Stimulated activated CD8-positive, alpha-beta memory T cell treated with anti-CD3 and anti-CD28 coated beads, Interleukin-4, amount 100 ng/mL, for 1 hour (primary cell): ENCODE measurements at places on chromosomes 1 and 21.
A peak's percentile ranks its signal among the peaks of the same experiment; 100 is the strongest.

GRCh38 chr1:95041491-95042165 lies 31.1 kb downstream of the ALG14 start:
- no peak for DNase-seq

GRCh38 chr1:207034998-207035397 lies 2.4 kb upstream of the C1orf116 start:
- no peak for DNase-seq

DNA sequence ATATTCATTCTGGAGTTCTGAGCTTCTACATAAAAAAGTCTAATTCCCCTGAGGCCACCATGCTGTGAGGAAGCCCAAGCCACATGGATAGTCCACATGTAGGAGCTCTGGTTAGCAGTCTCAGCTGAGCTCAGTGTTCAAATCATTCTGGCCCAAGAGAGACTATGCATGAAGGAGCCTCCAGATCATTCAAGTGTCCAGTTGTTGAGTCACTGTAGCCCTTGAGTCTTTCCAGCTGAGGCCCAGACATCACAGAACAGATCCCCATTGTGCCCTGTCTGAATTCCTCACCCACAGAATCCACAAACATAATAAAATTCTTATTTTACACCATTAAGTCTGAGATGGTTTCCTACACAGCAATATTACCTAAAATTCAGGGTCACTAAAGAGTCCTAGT lies 107.0 kb upstream of the NGF start:
- no peak for DNase-seq

GRCh38 chr1:71641903-71642302 lies 561.1 kb upstream of the ZRANB2 start:
- no peak for DNase-seq

- no peak for DNase-seq
Measured at GRCh38 chr1:20325844-20326420, 35.3 kb downstream of the VWA5B1 start.

DNA sequence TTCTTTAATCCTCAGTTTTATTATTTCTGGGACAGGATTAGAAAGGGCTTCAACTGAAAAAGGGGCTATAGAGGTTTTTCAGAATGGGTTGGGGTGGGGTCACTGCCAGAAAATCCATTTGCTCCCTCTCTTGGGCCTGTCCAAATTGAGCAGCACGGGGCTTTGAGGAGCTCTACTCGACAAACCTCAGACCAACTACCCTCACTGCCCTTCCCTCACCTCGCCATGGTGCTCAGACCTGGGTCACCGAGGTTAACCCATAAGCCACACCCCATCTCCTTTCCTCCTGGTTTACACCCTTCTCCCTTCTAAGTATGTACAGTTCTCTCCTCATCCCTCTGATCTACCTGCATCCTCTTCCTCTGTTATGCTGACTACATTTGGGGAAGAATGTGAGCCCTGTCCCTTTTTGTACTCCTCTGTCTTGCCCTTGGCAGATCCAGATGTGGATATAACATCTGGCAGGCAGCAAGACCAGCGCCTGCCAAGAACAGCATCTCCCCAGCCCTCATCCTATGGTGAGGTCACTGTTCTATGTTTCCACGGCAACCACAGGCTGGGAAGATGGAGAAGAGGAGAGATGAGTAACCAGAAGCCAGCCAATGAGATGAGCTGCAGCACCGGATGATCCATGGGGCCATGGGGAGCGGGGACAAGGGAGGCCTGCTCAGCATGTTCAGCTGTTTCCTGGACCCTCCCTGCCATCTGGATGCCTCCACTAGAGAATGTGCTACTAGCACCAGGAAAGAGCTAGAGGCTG lies 3.7 kb upstream of the FABP3 start:
- DNase-seq = no peak

GRCh38 chr1:230352537-230352936 lies 73.6 kb downstream of the PGBD5 start:
- DNase-seq = no peak

DNA sequence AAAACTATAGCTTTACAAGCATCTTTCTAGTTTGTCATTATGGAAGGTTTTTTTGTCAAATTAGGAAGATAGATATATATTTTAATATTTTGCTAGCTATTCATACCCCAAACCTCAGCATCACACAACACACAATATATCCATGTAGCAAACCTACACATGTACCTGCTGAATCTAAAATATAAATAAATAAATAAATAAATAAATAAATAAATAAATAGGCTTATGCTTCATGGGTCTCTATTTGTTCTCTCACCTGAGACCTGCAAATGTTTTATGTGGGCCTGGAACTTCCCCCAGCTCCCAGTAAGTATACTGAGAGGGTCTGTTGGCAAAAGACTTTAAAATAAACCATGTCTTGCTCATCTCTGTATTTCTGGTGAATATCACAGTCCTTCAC lies 147.4 kb upstream of the BEND5 start:
- DNase-seq = no peak

DNA sequence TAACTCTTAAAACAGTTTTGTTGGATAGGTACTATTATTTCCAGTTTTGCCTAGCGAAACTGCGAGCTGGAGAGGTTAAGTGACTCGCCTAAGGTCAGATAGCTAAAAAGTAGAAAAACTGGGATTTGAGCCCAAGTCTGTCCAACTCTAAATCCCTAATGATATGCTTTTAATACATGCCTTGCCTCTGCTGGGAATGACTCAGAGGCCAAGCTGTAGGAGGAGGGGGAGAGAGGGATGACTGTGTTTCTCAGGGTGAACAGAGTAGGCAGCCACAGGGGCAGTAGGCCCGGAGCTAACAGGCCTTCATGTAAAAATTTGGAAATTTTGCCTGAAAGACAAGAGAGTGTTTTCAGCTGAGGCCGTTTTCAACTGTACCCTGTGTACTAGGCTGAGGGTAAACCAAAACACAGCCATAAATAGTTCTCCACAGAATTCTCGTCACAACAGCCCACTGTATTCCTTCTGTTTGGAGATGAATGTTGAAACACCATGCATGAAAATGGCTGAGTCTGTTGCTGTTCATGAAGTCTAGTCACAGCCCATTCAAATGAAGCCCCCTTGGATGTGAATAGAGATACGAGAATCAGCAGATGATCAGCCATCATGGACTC lies 107.5 kb upstream of the HOOK1 start:
- no peak for DNase-seq

GRCh38 chr21:35358008-35358407 lies 308.9 kb upstream of the RUNX1 start:
- no peak for DNase-seq

DNA sequence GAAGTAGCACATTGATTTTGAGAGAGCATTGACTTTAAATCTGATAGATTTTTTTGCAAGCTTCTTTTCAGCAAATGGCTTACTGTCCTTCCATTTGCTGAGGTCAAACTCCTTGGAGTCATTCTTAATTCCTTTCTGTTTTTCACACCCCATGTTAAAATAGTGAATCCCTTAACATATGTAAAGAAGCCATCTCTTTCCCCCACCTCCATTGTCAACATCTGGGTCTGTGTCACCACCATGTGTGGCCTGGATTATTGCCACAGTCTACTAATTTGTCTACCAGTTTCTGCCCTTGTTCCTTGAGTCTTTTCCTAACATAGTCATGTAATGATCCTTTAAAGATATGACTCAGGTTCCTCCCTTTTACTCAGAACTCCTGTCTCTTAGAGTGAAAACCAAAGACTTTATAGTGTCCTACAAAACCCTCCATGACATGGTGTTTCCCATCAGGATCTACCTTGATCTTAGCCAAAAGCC lies 104.7 kb downstream of the ST6GALNAC3 start:
- no peak for DNase-seq

- no peak for DNase-seq
Measured at GRCh38 chr1:193566735-193567134, 380.3 kb upstream of the B3GALT2 start.

DNA sequence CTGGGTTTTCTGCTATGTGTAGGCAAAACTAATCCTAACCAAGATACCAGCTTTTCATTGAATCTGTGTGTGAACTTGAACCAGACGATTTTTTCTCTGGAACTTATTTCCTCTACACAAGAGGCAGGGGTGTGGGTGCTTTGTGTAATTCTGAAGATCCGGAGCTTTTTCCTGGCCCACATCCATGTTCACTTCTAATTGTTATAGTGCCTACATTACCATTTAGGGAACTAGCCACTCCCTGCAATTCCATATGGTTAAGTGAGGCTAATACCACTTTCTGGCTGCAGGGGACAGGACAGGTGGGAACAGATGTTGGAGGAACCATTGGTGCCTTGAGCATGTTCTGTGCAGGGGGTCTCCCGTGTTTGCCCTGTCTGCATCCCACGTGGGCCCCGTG lies 83.4 kb upstream of the FMN2 start:
- no peak for DNase-seq

DNA sequence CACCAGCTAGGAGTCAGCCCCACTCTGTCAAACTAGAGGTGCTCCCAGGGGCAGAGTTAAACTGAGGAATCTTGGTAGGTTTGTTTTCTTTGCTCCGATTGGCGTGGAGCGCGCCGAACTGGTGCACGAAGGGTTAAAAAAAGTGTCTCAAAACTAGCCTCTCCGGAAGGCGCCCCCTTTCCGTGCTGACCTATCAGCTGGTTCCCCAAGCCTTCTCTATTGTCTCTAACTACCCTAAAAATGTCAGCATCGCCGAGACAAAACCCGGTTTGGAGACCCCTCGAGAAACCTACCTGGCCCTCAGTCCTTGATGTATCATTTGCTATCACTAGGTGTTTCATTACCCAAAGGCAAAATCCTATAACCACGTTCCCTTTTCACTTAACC lies 2.2 kb downstream of the TGFB2 start:
- no peak for DNase-seq

DNA sequence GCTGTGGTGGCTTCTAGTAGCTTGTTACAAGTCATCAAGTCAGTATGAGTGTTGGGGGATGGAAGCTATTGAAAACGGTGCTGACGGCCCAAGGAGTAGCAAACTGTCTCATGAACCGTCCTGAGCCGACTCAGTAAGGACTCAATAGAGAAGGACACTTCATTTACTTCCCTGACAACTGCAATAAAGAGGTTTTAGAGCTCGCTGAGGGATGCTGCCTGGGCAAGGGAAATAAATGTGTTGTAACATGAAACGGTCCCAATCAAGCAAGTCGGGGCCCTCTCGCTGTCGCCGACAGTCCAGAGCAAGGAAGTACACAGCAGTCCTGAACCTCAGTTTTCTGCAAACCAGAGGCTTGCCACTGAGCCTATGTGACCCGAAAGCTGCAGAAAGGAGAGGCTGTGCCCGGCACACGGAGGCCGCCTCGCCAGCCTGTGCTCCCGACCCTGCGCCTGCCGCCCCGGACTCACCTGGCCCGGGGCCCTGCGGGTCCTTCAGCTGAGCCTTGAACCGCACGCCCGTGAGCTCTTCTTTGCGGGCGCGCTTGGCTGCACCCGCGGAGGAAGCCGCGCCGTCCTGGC lies 423 bp downstream of the URB1 start:
- no peak for DNase-seq

GRCh38 chr1:227378871-227379554 lies 60.7 kb upstream of the CDC42BPA start:
- DNase-seq = no peak

GRCh38 chr1:77065693-77066342 lies 153.4 kb downstream of the PIGK start:
- DNase-seq = no peak

- no peak for DNase-seq
Measured at GRCh38 chr1:182430263-182431068, 19.5 kb upstream of the RGSL1 start.

DNA sequence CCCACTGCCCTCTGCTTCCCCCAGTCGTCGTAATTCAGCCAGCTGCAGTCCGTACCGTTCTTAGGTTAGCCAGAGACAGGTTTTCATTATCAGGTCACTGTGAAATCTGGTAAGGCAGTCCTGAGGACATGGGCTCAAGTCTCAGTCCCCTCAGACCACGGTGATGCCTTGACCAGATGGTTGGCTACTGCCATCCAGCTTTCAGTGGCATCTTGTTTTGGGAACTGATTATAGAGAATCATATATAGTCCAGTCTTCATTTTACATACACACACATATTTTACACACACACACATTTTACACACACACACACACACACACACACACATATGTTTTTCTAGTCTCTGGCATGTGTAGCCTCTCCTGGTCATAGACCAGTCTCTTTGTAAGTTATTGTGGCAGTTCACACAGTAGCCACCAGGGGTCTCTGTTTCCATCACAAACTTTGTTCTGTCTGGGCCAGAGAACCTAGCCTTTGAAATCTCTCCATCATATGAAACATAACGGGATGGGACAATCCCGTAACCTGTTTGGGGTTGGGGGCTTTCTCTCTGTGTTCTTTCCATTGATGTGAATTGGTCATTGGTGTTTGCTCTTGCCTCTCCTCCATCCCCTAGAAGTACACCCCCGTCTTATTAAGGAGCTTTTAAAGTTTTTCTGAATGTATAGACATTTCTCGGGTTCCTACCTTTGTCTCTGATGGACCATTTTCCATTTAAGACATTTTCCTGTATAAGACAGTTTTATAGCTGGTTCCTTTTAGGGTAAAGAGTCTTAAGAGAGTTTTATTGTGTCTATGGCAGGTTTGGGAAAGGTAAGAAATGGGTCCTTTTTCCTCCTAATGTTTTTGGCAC lies 8.4 kb upstream of the IKBKE start:
- DNase-seq = peak; percentile 50

GRCh38 chr1:21645550-21645949 lies 23.6 kb downstream of the RAP1GAP start:
- no peak for DNase-seq

DNA sequence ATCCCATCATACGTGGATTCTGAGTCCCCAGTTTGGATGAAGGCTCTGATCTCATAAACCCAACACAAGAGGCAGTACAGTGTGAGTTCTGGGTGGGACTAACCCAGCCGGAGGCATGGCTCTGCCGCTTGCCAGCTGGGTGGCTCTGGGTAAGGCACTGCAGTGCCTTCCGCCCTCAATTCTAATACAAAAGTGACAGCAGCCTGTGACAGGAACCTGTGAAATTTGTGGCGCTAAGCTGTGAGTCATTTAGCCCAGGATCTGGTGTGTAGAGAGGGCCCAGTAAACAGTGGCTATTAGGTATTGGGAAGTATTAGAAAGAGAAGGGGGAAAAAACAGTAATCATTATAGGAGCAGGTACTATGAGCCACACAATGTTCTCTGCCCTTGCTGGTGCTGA lies 23.3 kb downstream of the HSPG2 start:
- no peak for DNase-seq

GRCh38 chr1:205316161-205316566 lies 5.4 kb downstream of the NUAK2 start:
- no peak for DNase-seq

- no peak for DNase-seq
Measured at GRCh38 chr21:35178827-35179226, 129.7 kb upstream of the RUNX1 start.

GRCh38 chr1:61892977-61893376 lies 150.7 kb downstream of the PATJ start:
- no peak for DNase-seq
